ENCODE measurements at places on chromosomes 2 and 18.
A peak's percentile ranks its signal among the peaks of the same experiment; 100 is the strongest.

DNA sequence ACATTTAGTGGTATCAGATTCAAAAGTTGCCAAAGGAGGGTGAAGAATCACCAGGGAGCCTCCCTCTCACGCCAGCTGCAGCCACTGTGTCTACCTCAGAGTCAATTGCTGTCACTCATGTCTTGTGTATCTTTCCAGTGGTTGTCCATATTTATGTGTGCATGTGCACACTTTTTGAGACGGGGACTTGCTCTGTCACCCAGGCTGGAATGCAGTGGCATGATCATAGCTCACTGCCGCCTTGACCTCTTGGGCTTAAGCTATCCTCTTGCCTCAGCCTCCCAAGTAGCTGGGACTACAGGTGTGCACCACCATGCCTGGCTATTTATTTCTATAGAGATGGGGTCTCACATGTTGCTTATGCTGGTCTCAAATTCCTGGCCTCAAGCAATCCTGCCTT, 4.0 kb downstream of the MOCOS start:
- no peak for DNase-seq

DNA sequence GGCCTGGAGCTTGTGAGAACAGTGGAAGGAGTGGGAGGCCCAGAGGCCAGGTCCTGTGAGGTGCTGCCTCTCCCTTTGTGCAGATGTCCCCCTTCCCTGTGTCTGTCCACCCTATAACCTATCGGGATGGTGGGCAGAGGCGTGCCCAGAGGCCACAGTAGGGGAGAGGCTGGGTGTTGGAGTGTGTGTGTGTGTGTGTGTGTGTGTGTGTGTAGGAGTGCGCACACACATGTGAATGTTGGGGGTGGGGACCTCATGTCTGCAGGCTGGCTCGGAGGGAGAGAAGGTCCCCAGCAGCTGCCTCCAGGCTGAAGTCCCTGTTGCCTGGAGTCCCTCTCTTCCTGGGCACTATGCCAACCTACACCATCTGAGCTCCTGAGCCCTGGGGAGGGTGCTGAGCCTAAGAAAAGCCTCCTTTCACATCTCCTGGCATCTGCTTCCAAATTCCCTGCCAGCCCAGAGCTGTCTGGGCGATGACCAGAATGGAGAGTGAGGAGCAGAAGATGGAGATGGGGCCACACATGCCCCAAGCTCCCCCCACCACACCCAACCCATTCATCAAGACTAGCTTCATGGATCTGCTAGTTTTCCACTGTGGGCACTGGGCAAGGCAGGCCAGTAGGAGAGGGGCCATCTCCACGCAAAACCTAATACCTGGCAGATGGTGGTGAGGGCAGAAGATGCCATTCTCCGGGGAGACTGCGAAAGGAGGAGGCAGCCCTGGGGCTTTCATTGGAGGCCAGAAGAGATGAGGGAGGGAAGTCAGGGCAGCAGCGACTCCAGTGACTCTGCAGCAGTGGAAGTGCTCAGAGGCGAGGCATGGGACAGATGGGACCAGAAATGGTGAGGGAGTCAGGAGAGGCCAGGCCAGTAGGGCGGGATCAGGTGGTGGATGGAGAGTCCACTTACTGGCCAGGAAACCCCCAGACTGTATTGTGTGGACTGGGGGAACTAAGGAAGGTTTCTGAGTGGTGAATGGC, 20.3 kb downstream of the KCNK3 start:
- no peak for DNase-seq

DNA sequence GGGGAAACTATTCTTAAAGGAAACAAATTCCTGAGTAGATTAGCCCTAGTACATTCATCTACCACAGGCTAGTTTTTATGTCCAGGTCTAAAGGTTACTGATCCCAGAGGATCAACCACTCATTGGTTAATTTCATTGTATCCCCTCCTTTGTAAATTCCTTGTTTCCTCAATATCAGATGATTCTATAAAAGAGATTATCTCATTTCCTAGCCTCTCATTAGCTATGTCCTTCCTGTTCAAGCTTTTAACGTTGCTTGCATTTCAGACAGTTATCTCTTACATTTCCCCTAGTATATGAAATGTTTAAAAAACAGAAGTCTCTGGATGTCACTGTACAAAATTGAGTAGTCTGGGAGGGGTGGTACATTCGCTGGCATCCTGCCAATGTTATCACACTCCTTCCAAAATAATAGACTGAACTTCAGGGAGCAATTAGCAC, 24.2 kb upstream of the ARMC9 start:
- no peak for DNase-seq

GRCh38 chr2:60819155-60819862, 62.1 kb upstream of the REL start:
- peak; percentile 70 for DNase-seq

- DNase-seq: no peak
Observed at GRCh38 chr2:55500025-55500424, 19.5 kb upstream of the CFAP36 start.

DNA sequence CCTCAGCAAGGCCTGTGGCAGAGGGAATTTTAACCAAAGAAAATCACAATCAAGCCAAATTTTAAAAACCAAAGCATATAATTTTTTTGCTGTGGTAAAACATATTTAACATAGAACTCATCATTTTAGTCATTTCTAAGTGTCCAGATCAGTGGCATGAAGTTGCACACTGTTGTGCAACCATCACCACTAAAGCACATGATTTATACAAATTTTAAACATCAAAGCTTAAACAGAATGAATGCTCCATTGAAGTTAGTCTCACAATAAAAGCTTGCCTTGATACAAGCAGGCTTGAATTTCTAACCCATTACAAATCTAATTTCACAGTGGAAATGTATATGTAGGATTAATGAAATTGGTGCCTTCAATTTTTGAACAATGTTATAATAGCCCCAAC, 31.2 kb downstream of the FTCDNL1 start:
- DNase-seq: no peak

DNA sequence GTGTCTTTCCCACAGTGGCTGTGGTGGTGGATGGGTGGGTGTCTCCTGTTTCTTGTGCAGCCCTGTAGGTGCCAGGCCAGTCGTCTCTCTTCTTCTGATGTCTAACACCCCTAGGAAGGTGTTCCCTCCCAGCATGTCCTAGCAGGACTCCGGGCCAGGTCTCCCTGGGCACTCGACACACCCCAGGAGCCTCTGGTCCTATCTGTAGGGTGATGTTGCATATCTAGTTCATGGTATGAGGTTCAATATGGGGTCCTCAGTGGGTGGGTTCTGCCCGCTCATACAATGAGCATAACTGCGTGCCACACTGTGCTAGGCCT, 14.4 kb downstream of the NGEF start:
- DNase-seq: no peak

DNA sequence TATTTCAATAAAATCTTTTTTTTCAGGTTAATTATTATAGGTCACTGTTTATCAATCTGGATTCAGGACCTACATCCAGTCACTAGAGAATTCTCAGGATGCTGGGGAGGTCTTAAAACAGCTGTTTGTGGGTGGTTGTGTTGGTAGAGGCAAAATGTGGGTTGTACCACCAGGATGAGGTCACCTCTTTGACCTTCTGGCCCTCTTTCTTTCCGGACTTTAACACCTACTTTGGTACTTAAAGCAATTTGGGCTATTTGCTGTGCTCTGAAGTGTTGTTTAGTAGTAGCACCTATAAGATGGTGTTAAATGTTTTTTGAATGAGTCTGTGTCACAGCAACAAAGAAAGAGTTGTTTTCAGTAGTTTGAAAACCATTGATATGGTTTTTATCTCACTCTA, 14.6 kb downstream of the EML4 start:
- DNase-seq: no peak

- DNase-seq: no peak
Observed at GRCh38 chr2:138180692-138181386, 216.6 kb downstream of the HNMT start.

GRCh38 chr2:161230959-161231358, 70.7 kb downstream of the TANK start:
- no peak for DNase-seq

GRCh38 chr2:121342751-121343150, 57.7 kb upstream of the TFCP2L1 start:
- no peak for DNase-seq

GRCh38 chr18:80244956-80245730, 2.2 kb downstream of the PARD6G start:
- DNase-seq: no peak

- no peak for DNase-seq
Observed at GRCh38 chr2:234189230-234189629, 138.7 kb downstream of the SPP2 start.

- no peak for DNase-seq
Observed at GRCh38 chr2:233006648-233007047, 6.4 kb downstream of the NGEF start.

DNA sequence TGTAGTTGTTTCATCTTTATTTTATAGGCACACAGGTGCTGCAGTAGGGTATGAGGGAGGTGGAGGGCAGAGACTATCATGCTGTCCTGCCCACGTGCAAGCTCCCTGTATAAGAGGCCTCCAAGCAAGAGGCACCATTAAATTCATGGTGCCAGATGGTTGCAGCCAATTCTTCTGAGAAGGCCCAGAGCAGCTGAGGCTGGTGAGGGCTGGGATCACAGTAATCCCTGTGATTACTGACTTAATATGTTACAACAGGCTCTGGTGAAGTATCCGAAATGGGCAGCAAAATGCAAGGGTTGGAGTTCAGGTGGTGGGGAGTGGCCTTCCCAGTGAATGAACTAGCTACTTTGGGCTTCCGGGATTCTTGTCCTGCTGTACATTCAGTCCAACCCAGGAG, 191.9 kb upstream of the SMAD2 start:
- DNase-seq: no peak

GRCh38 chr2:108923019-108923700, 65.9 kb downstream of the EDAR start:
- no peak for DNase-seq

DNA sequence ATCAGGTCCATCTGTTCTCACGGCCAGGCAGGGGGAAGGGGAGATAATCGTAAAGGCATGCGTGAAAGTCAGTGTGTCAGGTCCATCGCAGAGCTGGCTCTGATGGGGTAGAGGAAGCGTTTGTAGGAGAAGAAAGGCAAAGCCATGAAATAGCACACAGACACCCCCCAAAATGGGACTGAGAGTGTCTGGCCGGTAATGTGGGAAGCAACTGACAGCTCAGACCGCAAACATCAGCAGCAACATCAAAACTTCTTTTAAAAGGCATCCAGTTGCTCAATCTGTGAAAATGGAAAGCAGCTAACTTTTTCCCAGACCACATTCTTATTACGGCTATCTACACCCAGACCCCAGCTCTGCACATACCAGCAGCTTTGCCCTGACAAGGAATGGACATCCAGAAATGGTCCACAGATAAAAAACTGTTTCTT, 232.6 kb downstream of the EN1 start:
- DNase-seq: no peak

DNA sequence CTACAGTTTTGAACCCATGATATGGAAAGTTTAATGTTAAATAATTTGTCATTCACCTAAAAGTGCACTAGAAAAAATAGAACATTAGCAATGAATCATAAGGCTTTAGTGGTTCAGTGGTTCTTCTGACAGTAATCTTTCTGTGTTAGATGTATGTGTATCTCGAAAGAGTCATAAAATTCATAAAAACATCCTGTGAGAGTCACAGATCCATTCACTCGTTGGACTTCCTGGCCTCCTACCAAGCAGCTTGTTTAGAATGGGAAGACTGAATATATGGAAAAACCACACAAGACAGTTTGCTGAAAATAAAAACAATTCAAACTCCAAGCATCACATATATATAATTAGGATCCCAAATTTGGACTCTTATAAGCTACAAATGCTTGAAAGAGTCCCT, 34.8 kb downstream of the ADNP2 start:
- DNase-seq: no peak

GRCh38 chr2:211709389-211709788, 829.2 kb downstream of the ERBB4 start:
- no peak for DNase-seq

- DNase-seq: peak; percentile 87
Observed at GRCh38 chr2:25041928-25042320, at the start of gene EFR3B. Gene EFR3B (plus strand): TSS chr2:25042076. CDS start chr2:25042313, 237 bp downstream.

- no peak for DNase-seq
Observed at GRCh38 chr2:61432990-61433389, 37.9 kb downstream of the USP34 start.

GRCh38 chr2:38095996-38096861, 20.3 kb upstream of the CYP1B1 start:
- DNase-seq: no peak

- DNase-seq: no peak
Observed at GRCh38 chr2:57333221-57333620, 713.4 kb upstream of the VRK2 start.

- no peak for DNase-seq
Observed at GRCh38 chr18:22827216-22827615, 105.9 kb upstream of the RBBP8 start.

- no peak for DNase-seq
Observed at GRCh38 chr18:30280861-30281470, 761.6 kb downstream of the DSC3 start.

- no peak for DNase-seq
Observed at GRCh38 chr2:136538489-136538888, 226.9 kb upstream of the THSD7B start.

DNA sequence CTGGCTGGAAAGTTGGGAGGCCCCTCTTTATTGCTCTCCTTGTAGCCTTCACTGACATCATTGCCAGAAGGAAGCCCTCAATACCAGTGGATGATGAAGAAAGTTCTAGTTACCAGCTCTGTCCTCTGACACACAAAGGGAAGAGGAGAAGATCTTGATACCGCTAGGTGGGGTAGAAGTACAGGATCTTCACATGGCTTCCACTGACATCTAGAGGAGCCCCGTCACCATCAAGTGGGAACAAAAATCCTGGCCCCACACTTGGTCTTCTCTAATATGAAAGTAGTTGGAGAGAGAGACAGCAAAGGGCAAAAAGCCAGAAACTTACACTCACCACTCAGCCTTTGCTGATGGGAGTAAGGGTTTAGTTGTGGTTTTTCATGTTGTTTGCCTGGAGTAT, 12.4 kb downstream of the XIRP2 start:
- no peak for DNase-seq

- no peak for DNase-seq
Observed at GRCh38 chr2:159573294-159573693, 43.1 kb downstream of the BAZ2B start.

- DNase-seq: no peak
Observed at GRCh38 chr2:145043399-145043834, 523.5 kb upstream of the ZEB2 start.

DNA sequence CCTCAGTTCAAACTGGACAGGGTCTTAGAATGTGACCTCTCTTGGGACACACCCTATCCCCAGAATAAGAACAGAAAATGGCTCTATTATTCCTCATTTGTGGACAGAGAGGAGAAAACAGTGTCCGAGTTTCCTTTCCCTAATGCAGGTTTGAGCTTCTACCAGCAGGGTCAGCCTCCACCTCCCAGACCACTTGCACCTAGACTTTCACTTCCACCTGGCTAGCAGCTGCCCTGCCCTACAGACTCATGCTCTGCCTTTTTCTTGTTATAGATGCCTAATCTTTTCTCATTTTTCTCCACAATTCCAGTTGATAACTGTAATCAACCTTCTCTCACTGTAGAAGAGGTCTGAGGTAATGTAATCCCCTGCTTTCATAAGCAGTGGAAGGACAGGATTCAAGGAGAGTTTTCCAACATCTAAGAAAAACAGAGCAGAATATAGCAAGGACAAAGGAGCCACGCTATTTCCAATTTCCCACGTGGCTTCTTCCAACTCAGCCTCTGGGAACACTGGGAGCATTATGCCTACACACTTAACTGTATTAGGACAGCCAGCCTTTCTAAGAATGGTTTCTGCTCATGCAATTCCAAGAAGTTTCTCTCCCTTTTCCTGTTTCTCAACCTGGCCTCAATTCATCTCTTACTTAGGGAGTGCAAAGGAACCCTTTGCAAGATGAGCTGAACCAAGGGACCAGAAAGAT, 239.8 kb downstream of the BCL11A start:
- DNase-seq: no peak
